ENCODE measurements at places on chromosomes 13 and 19.
A peak's percentile ranks its signal among the peaks of the same experiment; 100 is the strongest.

DNA sequence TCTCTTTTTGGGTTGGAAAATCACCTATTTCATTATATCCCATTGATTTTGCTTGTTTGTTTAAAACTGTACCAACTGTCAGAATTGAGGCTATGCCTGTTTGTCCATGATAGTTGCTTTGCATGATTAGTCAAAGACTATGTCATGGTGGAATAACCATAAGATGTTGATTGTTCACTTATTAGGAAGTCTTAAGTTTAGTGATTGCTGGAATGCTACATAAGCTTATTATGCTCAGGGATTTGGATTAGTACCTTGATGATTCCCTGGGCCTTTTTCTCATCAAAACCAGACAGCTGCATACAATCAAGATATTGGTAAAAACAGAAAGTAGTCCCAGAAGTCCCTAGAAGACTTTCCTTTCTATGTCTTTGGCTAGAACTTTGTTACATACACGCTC is 954.7 kb downstream of the PCDH9 start:
- DNase-seq: no peak

DNA sequence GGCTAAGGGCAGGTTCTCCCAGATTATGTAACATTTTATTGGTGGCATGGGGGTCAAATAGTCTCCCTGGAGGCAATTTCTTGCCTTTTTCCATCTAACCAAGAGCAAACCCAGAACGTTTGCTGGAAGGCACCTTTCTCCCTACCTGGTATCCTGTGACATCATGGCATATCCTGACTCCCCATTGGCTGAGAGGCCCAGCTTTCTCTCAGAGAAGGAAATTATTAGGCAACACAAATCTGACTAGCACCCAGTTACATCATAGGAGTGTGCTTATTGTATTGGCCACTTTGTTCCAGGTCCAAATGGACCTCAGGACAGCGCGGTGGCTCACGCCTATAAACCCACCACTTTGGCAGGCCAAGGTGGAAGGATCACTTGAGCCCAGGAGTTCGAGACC is 13.0 kb downstream of the NTN5 start:
- no peak for DNase-seq

DNA sequence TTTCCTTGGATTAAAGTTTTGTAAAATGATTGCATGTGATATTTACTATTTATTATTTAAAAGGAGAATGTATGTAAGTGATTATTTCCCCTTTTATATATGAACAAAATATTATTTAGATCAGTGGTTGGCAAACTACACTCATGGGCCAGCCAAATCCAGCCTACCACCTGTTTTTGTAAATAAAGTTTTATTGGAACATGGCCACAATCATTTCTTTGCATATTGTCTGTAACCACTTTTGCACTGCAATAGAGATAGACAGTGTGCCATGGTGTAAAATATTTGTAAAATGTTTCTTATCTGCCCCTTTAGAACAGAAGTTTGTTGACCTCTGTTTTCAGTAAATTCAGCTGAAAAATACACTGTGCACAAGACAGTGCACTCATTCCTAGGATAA is 426.4 kb downstream of the MYO16 start:
- no peak for DNase-seq

GRCh38 chr13:44199627-44200207 is 173.9 kb upstream of the SERP2 start:
- no peak for DNase-seq

GRCh38 chr13:34026308-34026707 is 208.4 kb downstream of the RFC3 start:
- no peak for DNase-seq

DNA sequence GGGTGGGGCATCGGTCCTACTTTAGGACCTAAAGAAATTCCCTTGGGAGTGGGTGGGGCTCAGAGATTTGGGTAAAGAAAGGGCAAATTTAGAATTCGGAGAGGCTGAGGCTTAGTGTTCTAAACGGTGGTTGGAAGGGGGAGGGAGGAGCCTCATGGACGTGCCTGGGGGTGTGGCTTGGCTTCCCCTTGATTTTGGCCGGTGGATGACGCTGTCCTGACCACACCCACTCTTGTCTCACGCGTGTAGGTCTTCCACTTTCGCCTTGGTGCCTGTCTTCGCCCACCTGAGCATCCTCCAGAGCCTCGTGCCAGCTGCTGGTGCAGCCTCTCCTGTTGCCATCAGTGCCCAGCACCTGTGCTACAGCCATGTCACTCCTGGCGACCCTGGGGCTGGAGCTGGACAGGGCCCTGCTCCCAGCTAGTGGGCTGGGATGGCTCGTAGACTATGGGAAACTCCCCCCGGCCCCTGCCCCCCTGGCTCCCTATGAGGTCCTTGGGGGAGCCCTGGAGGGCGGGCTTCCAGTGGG is 1.2 kb upstream of the NUP62 start:
- DNase-seq: peak; percentile 63

GRCh38 chr13:111080642-111081041 is 34.5 kb upstream of the ARHGEF7 start:
- DNase-seq: no peak

DNA sequence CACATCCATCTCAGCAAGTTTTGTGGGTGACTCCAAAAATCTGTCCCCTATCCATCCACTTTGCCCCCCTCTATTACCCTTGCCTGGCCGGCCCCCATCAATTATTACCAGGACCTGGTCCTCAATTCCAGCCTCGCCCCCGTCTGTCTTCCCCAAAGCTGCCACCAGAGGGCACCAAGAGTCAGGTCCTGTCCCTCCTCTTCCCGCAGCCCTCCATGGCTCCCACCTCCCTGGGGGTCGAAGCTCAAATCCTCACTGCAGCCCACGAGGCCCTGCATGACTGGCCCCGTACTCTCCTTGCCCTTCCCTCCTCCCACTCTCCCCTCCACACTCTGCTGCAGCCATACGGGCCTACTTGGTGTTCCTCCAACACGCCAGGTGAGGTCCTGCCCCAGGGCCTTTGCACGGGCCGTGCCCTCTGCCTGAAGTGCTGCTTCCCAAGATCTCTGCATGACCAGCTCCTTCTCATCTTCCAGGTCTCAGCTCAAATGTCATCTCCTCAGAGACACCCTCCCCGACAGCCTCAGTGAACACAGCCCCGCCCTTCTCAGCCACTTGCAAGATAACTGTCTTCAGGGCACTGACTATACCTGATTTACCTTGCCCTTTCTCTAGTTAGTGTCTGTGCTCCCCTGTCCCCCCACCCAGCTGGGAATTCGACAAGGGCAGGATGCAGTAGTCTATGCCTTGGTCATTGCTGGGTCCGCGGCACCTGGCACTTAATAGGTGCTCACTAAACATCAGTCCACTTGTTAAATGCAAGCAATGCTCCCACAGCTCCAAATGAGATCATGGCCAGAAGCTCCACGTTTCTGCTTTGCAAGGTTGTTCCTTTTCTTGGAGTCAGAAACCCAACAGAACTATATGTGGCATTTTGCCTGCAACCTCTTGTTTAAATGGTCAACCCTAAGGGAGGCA is 16.8 kb upstream of the SEMA6B start:
- DNase-seq: no peak

DNA sequence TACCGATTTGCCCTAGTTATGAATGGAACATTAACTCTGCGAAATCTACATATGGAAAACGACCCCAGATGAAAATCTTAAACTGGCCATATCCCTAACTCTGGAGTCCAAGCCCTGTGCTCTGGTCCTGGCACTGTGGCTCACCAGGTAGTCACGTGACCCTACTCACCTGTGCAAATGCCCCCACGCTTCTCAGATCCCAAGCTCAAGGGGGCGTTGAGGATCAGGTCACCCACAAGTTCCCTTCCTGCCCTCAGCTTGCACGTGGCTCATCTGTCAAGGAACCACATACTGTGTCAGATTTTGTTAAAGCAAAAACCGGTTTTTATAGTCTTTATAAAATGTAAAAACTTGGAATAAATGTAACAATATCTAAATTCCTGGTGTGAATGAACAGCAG is 324.0 kb downstream of the SHISA2 start:
- no peak for DNase-seq
